ENCODE measurements at places on chromosomes 5 and 9.

- DNase-seq: no peak
Observed at GRCh38 chr5:160330212-160330611, 17.8 kb upstream of the CCNJL start.

- no peak for DNase-seq
Observed at GRCh38 chr5:37876943-37877342, 37.1 kb upstream of the GDNF start.

- no peak for DNase-seq
Observed at GRCh38 chr5:108739906-108740305, 7.8 kb upstream of the FER start.

GRCh38 chr5:31153521-31153920, 40.0 kb upstream of the CDH6 start:
- DNase-seq: no peak

DNA sequence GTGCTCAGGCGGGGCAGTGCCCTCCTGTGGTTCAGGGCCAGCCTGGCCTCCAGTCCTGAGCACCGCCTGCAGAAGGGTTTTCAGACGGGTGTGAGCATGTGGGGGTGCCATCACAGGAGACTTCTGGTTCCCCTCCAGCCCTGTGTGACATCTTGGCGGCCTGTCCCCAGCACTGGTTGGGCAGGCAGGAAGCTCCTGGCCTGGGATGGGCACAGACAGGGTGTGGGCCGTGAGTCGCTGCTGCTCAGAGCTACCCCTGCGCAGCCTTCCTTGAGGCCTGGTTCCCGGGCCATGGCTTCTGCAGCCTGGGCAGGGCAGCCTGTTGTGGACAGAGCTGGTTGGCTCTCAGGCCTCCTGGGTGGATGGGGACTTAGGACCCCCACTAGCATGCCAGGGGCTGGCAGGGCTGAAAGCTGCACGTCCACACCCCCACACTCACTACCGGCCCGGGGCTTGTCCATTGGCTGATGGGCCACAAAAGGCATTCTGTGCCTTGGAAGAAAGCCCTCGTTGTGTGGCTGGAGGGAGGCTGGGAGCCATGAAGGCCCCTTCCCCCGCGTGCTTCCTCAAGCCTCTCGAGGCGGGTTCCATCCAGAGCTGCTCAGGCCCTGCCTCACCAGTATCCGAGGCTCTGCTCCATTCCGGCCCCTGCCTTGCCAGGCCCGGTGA, 58.7 kb downstream of the RXRA start:
- DNase-seq: no peak

DNA sequence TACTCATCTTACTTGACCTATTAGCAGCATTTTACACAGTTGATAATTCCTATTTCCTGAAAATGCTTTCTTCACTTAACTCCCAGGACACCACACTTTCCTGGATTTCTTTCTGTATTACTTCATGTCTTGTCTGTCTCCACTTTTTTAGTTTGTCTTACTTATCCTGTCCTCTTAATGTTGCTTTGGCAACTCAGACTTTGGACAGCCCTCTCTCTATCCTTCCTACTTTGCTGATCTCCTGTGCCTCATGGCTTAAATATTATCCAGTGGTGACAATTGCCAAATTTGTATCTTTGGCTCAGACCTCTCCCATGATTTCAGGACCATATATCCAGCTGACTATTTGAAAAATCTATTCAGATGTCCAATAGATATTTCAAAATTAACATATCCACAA, 39.8 kb upstream of the NUDT12 start:
- no peak for DNase-seq

DNA sequence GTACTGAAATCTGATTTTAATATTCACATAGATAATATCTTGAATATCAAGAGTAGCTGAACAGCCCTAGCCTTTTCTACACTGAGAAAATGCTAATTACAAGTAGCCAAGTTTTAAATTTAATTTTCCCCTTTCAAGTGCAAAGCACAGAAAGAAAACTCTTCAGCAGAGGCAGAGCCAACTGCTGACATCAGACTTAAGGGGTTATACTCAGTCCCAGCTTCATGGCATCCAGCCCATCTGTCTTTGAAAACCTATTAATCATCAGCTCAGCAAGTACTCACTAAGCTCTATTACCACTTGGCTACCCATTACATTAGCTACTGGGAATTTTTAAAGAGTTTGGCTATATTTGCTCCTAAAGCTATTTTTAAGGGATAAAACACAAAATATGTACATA, 220.5 kb downstream of the SLC12A2 start:
- no peak for DNase-seq

DNA sequence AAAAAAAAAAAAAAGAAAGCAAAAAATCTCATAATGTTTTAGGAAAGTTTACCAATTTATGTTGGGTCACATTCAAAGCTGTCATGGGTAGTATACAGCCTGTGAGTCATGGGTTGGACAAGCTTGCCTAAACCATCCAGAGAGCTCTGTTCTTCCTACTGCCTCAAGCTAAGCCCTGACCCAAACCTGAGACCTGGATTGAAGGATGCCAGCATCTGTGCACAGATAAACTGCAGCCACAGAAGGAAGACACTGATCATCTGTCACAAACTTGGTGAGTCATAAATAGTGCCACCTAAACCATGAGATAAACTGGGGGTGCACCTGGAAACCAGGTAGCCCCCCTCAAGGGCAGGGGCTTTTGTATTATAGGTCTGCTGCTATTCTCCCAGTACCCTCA, 31.0 kb downstream of the CSF2 start:
- DNase-seq: no peak

DNA sequence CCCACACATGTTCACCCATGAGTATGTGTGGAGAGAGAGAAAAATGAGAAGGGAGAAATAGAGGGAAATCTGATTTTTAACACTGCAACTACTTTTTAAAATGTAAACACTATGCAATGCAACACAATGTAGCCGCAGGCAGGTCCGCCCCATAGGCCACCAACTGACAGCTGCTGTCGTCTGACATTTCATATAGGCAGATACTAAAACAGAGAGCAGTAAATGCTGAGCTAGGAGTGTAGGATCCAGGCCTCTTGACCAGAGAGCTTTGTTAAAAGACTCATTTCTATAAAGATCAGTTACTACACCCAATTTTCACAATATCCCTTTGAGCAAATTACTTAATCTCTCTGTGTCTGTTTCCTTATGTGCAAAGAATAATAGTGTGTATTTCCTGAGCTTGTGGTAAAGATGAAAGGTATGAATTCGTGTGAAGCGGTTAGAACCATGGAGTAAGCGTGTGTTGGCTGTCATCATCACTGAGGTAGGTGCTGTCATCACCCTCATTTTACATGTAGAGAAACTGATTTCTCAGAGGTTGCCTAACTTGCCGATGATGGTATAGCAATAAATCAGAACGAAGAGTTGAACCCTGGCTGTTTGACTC, 55.2 kb upstream of the PDE8B start:
- DNase-seq: no peak

DNA sequence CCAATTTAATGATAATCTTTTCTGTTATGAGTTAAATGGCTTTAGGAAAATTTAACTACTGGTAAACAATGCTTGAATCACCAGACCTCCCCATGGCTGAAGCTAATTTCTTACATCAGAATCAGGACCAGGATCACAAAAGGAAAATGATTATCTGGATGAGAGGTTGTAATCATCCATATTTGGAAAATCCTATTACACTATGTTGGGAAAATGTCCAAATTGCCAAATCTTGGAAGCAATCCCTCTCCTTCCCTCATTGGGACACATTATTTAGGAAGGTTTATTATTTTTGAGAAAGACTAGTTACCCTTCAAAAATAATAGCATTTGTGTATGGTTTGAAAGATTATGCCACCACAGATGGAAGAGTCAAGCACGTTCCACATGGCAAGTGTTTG, 130.7 kb upstream of the MINAR2 start:
- DNase-seq: no peak

DNA sequence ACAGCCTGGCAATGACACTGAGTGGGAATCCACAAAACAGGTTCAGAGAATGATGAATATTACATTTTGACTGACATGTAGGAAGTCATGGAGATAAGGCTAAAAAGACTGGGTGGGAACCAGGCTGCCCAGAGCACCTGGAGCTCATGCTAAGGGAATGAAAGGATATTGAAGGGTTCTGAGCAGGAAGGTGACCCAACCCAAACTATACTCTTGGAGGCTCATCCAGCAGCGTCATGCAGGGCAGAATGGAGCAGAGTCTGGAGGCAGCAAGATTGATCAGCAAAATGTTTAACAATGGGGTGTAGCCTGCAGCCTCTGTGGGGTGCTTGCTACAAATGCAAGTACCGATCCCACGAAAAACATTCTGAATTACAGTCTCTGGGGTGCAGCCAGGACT, 120.2 kb downstream of the PSD2 start:
- no peak for DNase-seq

DNA sequence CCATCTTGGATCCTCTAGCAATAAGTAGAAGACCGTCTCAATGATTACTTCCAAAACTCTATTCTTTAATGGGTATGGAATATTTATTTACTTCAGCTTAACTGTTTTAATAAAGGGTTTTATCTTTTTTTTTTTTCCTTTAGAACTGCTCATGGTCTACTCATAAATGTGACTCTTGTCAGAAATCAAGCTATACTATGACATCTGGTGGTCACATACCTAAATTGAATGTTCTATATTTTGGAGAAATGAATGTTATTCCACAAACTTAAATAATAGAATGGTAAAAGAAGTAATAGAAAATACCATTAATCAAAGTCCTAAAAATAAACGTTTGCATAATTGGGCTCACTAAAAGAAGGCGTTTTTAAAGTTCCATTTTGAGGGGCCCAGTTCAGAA, 131.2 kb upstream of the PLCXD3 start:
- peak; percentile 9 for DNase-seq

DNA sequence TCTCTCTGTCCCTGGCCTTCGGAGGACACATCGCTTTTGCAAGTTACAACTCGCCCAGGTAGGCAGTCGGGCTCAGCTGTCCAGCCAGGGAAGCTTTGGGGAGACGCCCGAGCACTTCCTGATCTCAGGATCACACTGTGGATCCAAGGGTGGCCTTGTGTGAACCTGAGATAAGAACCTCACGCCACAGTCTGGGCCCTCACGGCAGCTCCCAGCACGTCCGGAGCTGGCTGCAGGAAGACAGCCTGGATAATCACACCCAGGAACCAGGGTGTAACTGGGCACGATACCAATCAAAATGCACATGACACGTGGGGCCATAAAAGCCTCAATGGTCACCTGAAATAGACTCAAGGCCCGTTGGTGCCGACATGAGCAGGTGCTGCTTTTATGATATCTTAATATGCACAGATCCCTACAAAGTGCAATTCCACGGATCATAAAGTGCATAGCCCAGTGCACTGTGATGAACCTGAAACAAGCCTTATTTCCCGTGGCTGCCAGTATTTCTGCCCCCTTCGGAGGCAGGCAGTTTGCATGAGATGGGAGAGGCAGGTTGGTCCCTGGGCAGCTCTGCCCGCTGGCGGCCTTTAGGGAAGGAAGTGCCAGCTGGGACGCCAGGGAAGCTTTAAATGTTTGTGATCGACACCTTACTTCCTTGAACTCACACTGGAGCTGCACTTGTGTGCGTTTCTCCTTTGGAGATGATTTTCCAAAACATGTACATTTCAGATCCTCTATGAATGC, 14.5 kb downstream of the SLC6A18 start:
- no peak for DNase-seq

- no peak for DNase-seq
Observed at GRCh38 chr5:150043657-150044328, 42.6 kb downstream of the CSF1R start.

DNA sequence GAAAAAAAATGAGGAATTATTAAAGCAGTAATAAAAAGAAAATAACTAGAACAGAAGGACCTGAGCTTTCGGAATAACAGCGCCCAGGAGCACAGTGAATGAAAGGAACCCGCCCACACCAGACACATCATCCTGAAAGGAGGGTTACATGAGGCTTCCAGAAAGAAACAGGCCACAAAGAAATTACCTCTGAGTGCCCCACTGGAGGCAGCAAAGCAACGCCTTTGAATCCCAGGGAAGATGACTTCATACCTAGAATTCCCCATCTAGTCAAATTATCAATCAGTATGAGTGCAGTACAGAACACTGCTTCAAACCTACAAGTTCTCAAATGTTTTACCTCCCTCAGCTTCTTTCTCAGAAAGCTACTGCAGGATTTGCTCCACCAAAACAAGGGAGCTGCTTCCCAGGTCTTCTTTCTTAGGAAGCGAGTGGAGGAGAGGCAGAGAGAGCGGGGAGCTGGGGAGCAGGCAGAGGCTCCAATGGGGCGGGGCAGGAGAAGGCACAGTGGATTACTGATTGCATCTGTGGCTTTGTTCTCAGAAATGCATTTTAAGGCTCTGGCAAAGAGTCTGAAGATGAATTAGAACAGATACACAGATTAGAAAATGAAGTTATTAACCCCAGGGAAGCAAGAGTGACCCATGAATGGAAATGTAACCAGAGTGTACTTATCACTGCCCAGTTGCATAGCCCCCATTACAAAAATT, 87.1 kb downstream of the SEMA4D start:
- no peak for DNase-seq

DNA sequence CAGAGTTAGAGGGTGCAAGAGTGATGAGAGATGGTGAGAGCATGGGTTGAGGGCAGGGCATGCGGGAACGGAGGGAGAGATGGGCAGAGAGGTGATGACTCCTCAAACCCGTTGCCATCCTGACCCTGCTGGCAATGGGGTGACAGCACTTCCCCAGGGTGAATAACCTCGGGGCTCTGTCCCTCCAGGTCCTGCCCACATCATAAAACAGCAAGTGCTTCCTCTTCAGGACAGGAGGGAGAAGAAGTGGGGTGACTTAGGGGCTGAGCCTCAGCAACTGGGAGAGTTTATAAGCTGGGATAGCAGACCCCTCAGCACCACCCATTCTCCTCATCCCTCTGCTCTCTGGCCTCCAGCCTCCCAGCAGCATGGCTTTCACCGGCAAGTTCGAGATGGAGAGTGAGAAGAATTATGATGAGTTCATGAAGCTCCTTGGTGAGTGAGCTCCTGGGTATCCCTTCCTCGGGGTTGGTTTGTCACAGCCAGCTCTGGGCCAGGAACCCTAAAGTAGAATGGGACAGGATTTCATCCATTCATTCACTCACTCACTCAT, at the start of gene FABP6:
FABP6 (plus strand) TSS at position 317 of the 553 bp plus-strand sequence; CDS start at position 369, 52 bp downstream.
- no peak for DNase-seq

- no peak for DNase-seq
Observed at GRCh38 chr5:88667496-88668201, 215.3 kb downstream of the MEF2C start.

DNA sequence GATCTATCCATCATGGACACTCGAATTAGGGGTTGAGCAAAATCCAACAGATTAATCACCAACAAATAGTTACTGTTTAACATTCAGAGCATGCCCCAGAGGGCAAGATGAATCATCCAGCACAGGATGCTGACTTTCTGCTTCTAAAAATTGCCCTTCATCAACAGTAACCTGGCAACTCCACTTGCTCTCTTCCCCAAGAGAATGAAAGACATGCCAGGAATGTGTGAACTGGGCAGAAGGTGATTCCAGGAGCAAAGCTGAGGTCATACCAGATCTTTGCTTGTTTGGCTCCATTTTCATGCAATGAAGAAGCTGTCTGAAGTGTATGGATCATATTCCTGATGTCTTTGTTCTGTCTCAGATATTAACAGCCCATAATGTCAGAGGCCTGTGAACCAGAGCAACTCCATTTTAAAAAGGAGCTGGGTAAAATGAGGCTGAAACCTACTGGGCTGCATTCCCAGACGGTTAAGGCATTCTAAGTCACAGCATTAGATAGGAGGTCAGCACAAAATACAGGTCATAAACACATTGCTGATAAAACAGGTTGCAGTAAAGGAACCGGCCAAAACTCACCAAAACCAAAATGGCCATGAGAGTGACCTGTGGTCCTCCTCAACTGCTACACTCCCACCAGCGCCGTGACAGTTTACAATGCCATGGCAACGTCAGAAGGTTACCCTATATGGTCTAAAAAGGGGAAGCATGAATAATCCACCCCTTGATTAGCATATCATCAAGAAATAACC, 2.5 kb upstream of the ZNF367 start:
- peak; percentile 81 for DNase-seq

Measured in NCI-H460 (cell line).